ENCODE measurements at places on chromosomes 12 and 14.

DNA sequence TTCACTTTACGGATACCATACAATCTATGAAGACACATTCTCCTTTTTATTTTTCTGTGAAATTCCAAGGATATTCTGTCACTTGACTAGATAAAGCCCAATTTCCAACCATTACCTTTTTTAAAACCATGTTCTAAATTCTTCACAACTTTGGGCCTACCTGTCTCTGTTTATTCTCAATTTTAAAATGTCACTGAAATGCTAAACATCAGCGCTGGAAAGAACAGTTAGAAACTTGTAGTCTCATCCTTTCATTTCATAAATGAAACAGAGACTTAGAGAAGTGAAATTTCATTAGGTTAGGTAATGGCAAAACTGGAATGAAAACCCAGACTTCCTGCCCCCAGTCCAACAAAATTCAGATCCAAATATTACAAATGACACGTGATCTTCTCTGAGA, 396.2 kb downstream of the CCDC91 start:
- DNase-seq: no peak

DNA sequence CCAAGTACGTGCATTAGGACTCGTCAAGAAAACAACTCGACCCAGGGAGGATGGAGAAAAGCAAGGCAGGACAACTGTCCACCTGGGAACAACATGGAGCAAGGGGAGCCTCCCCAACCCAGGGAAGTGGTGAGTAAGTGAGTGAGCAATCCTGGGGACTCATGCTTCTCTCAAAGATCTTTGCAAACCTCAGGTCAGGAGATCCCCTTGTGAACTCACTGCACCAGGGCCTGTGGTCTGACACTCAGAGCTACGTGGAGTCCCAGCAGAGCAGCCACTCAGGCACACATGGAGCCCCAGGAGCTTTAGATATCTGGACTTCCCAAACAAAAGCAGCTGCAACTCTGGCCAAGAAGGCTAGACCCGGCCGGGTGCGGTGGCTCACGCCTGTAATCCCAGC, 12.2 kb upstream of the OR5AU1 start:
- DNase-seq: no peak

GRCh38 chr14:61466249-61466904, 145.0 kb downstream of the PRKCH start:
- no peak for DNase-seq

GRCh38 chr12:72271451-72272090, 599 bp upstream of the TRHDE start:
- DNase-seq: no peak

- no peak for DNase-seq
Measured at GRCh38 chr14:36091096-36091495, 85.4 kb downstream of the PTCSC3 start.

DNA sequence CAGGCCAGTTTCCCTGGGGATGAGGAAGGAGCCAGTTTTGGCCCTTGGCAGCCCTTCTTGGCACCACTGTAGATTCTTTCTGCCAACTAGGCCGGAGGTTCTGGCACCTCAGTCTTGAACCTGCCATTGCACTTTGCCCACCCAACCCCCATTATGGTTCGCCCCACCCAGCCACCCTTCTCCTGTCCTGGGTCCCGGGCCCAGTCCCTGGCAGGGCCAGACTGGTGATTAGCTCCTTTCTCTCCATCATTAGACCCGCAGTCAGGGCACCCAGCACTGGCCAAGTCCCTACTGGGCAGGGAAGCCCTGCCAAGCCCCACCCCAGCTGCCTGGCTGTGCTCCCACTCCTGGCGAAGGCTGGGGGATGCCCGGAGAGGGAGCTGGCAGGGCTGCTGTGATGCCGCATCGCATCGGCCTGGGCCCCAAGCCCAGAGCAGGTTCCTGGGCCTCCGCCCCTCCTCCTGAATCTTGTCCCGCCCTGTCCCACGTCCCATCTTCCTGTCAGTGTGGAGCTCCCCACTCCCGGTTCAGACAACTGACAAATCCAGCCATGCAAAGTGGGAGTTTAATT, 9.8 kb downstream of the FAM222A start:
- no peak for DNase-seq
